ENCODE measurements at places on chromosomes 2 and 18.
A peak's percentile ranks its signal among the peaks of the same experiment; 100 is the strongest.

DNA sequence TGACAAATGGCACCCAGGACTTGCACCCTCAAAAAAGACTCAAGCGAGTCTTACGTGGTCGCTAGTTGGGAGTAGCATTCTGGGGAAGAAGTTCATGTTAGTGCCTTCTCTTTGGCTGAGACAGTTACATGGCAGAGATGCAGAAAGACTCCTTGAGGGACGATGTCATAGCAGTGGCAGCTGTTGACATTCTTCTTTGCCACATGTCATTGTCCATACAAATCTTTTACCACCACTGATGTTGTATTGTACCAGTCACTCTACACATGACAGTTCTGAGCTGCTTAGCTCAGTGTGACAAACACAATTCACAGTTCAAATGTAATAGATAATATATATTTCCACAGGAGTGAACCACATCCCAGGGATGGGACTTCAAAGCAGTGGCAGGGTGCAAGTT lies 197.1 kb downstream of the TCF4 start:
- DNase-seq, result no peak

DNA sequence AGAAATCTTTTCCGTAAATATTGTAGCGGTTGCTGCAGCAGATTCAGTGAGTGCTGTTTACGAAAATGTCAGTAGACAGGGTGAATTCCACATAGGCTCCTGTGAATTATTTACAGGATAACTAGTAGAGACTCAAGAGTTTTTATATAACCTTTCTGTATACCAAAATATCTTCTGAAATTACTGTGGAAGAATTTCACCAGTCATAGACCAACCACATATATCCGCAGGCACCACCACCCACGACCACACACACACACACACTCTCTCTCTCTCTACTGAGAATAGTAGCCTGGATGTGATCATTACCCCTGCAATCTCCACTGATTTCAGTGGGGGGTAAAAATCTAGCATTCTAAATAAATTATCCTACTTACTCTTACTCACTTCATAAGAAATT lies 341.8 kb downstream of the RBM43 start:
- no peak for DNase-seq

DNA sequence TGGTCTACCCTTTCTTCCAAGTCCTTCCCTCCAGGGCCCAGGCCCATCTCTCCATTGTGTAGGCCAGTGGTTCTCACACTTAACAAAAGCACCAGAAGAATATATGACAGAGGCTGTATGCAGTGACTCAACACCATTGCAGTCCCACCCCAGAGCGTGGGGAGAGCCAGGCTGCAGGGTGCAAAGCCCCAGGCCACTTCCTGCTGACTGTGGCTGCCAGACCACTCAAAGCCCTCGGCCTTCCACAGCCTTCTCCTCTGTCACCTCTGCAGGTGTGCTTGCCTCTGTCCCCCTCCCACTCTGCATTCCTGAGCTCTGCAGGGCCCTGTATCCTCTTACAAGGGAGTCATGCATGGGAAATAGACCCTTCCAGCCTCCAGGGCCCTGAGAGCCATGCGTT lies 40.4 kb upstream of the ARHGEF4 start:
- no peak for DNase-seq

DNA sequence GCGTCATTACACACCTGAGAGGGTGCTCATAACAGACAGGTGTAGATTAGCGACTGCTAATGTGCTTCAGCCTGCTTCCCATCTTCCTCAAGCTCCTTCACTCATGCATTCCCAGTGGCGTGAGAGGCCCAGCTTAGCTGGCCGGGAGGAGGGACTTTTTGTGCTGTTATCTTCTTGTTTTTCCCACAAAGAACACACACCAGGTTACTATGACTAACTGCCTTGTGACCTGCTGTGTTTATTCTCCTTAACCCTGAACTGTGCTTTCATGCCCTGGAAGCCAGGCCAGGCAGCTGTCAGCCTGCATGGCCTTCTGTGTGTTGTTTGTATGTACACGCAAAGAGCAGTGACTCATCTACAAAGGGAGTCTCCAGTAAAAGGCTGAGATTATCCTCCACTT lies 143.8 kb downstream of the PIEZO2 start:
- DNase-seq, result no peak

DNA sequence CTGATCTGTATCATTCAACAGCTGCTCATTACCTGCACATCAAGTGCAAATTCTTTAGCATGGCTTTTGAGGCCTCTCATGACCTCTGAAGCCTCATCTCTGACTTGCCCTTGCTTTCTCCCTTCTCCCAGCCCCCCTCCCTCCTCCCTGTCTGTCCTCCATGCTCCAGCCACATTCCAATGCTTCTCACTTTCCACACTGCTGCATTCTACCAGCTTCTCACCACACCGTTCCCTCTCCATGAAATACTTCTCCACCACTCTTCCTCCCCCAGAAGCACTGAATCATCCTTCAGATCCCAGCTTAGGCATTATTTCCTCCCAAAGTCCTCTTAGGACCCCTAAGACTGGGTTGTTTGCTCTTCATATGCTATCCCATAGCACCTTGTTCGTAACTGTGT lies 26.9 kb downstream of the GCG start:
- no peak for DNase-seq

GRCh38 chr2:48200620-48201293 lies 294.5 kb upstream of the FBXO11 start:
- no peak for DNase-seq

GRCh38 chr18:56770873-56771272 lies 119.7 kb downstream of the WDR7 start:
- no peak for DNase-seq

GRCh38 chr2:205868773-205869333 lies 186.6 kb downstream of the NRP2 start:
- peak; percentile 7 for DNase-seq

DNA sequence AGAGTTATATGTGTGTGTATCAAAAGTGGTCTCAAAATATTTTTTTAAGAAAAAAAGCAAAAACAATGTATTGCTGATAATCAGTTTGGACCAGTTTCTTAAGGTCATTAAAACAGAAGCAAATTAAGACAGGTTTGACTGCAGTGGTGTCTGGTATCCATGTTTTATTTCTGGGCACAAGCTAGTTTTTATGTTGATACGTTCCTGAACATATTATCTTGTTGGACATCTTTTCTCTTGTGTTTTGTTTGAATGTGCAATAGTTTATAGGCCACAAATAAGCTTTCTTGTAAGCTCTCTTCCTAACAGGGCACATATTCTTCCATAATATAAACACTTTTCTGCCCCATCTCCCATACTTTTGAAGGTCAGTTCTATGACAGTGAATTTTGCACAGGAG lies 74.6 kb upstream of the FAM117B start:
- DNase-seq, result no peak

DNA sequence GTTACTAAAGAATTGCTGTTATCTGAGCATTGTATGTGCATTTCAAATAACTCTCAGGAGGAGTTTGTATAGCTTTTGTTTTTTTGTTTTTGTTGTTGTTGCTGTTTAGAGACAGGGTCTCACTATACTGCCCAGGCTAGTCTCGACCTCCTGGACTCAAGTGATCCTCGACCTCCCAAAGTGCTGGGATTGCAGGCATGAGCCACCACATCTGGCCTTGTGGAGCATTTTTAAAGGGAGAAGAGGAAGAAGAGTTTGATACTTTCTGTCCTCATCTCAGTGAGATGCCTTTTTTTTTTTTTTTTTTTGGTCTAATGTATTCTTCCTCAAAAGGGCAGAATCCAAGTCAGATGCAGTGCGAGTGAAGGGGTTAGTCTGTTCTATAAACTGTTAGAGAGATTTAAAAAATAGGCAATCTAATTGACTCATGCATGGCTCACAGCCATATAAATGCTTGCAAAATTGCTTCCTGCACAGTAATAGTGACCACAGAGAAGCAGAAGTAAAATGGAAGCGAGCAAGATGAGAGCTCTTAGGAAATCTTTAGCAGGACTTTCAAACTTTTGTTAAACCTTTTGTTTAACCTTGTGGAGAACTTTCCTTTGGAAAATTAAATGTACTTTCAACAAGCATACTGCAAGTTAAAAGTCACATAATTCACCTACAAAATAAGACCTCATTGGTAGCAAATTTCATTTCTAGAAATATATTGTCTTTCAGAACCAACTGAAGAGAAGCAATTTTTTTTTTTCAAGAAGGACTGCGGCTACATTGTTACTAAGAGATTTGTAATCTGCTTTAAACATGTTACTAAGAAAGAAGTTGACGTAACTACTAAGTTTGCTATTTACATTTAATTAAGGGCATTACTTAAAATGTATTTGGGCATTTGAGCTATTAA lies 52.3 kb upstream of the ROCK1 start:
- DNase-seq, result no peak

- DNase-seq, result no peak
Observed at GRCh38 chr2:40115348-40115747, 336.3 kb upstream of the THUMPD2 start.

All from stimulated activated CD4-positive, alpha-beta T cell treated with anti-CD3 and anti-CD28 coated beads, Interleukin-15, amount 100 ng/mL, for 48 hours (primary cell).